Keratinocyte (primary cell): ENCODE measurements at places on chromosomes 7 and 10. TPM values are rescaled to one million over a fixed set of nuclear protein-coding genes. Genes with fewer than 3 reads are reported as not detected.

DNA sequence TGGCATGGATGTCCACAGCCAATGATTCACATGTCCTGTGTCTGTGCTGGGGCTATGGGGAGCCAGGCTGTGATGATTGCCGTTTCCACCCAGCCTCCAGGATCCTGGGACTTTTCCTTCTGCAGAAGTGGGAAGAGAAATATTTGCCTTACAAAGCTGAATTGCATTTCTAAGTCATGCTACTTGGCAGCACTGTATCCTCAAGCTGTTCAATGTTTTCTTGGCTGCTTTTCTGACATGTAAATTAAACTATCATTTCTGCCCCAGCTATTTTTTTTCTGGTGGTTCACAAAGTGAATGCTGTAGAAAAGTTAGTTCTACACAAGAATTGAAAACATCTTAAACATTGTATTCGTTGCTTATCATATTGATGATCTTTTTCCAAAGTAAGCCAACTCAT lies 51.9 kb upstream of the TCERG1L start:
- DNase-seq = no peak

UBN2 gene
- 1.8 to 3.0 TPM (median 2.4 TPM) in 3 replicates for polyA plus RNA-seq

GRCh38 chr7:26729150-26729775 lies 135.1 kb downstream of the SKAP2 start:
- no peak for DNase-seq

DNA sequence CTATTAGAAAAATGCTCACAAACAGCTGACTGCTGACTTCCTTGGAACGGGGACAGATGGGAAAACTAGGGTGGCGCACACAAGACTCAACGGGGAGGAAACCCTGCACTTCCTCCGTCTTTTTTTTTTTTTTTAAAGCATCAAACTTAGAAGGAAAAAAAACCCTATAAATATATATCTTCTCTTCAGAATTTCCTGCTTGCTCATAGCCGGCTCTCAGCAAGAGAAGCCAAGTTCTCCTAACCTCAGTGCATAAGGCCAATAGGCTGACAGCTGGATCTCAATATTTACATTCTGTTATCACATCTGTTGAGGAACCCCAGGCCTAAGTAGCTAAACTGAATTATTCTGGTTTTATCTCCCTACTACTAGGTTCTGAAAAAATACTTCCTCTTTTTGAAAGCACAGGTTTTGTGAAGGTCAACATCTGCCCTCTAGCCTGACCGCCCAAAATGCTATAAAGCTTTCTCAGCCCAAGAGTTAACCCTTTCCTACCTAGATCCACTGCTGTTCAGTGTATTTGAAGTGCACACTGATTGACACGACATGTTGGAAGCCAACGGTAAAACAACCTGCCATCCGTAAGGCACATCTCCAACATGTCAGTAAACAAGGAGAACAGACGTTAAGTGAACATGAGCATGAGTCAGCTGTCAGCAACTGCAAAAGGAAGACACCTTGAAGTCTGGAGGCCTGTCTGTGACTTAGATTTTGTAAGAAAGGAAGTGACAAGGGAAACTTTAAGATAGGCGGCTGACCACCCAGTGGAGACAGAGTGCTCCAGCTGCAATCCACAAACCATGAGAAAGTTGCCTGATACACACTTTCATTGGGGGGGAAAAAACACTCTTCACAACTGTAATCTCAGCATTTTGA lies 83.8 kb downstream of the EBLN1 start:
- no peak for DNase-seq
